ENCODE measurements at places on chromosomes 2 and 18.
A peak's percentile ranks its signal among the peaks of the same experiment; 100 is the strongest.

DNA sequence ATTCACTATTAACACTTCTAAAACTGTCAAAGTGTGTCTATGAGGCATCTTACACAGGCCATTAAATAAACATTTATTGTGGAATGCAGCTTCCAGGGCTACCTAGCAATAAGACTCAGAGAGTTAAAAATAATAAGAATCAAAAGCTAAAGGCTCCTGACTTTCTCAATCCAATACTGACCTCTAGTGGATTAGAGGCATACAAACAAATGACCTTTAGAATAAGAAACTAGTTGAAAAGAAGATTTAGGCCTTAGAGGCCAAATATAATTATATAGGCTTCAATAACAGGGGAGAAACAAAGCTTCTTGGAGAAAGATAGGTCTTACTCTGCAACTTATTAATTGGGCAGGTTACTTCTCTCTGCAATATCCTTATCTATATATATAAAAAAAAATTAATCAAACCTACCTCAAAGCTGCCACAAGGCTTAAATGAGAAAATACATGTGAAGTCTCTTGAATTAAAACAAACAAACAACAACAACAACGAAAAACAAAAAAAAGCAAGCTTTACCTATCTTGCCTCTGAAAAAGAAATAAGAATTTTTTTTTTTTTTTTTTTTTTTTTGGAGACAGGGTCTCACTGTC, 246.1 kb downstream of the EXOC6B start:
- DNase-seq: peak; percentile 55

GRCh38 chr2:128791985-128792320, 473.3 kb upstream of the HS6ST1 start:
- DNase-seq: no peak

- no peak for DNase-seq
These were observed 166.4 kb downstream of the TMEM18 start for GRCh38 chr2:510839-511238.

DNA sequence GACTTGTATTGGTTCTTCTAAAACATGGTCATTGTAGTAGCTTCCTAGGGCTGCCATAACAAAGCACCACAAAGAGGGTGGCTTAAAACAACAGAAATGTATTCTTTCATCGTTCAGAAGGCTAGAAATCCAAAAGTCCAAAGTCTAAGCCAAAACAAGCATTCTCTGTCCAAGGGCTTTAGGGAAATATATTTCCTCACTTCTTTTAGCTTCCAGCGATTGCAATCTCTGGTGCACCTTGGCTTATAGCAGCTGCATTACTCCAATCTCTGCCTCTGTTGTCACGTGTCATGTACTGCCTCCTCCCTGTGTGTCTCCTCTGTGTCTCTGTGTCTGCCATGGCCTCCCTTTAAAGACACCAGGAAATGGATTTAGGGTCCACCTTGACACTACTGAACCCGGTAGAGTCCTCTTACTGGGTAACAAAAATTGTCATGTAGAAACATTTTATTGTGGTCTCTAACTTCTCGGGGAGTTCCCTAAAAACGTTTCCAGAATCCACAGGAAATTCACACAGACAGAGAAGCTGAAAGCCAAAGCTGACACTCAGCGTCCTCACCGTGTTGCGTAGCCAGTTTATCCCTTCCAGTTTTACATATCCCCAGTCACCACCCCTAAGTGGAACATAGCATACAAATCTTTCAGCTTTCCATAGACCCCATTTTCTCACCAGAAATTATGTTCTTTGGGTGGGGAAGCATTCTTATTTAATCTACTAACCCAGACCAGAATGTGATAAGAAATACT, 20.7 kb upstream of the TTN start:
- no peak for DNase-seq

DNA sequence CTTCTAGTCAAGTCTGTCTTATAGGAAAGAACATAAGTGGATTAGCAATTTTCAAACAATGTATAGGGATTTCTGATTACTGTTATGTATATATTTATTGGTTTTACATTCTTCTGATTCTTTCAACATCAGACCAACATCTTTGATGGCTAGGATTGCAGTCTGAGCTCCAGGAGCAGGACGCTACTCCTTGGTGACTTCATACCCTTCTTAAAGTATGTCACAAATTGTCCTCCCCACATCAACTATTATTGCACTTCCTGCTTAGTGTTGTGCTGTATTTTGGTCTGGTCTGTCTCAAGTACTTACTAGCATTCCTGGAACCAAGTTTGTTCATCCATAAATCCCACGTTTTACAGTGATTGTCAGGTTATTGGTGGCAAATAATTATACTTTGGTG, 49.0 kb downstream of the MAP2 start:
- peak; percentile 58 for DNase-seq

DNA sequence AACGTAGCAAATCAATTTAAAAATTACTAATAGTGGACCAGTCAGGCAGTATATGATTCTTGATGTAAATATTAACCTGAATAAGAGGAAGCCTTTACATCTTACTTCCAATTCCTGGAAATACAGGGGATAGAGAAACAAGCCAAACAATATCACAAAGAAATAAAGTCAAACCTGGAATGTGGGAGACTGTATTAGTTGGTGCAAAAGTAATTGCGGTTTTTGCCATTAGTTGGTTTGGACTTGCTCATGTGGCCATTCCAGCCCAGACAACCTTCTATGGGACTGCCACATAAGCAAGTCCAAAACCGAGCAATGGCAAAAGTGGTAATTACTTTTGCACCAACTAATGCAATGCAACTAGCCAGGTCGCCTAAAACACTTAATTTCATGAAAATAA, 38.9 kb upstream of the YES1 start:
- no peak for DNase-seq

Data from fibroblast of skin of abdomen (primary cell).